ENCODE measurements at places on chromosomes 7 and 10. TPM values are rescaled to one million over a fixed set of nuclear protein-coding genes. Genes with fewer than 3 reads are reported as not detected.
A peak's percentile ranks its signal among the peaks of the same experiment; 100 is the strongest.

- no peak for DNase-seq
- no peak overlapping the region for H3K27ac ChIP-seq
- H3K4me3 ChIP-seq = no peak overlapping the region
- H3K4me1 ChIP-seq = no peaks in the 10 kb centered on the region
- no peaks in the 10 kb centered on the region for H3K36me3 ChIP-seq
These were observed 27.5 kb downstream of the HOXA1 start for GRCh38 chr7:27068259-27068658.

PRLHR gene
- total RNA-seq = not detected

- no peaks in the 10 kb centered on the region for H3K4me1 ChIP-seq
- H3K36me3 ChIP-seq = no peaks in the 10 kb centered on the region
- H3K27me3 ChIP-seq = no peaks in the 10 kb centered on the region
- DNase-seq = no peak
- no peak overlapping the region for H3K4me3 ChIP-seq
These were observed 113.1 kb upstream of the TRIM24 start for GRCh38 chr7:138346975-138347374.

DNA sequence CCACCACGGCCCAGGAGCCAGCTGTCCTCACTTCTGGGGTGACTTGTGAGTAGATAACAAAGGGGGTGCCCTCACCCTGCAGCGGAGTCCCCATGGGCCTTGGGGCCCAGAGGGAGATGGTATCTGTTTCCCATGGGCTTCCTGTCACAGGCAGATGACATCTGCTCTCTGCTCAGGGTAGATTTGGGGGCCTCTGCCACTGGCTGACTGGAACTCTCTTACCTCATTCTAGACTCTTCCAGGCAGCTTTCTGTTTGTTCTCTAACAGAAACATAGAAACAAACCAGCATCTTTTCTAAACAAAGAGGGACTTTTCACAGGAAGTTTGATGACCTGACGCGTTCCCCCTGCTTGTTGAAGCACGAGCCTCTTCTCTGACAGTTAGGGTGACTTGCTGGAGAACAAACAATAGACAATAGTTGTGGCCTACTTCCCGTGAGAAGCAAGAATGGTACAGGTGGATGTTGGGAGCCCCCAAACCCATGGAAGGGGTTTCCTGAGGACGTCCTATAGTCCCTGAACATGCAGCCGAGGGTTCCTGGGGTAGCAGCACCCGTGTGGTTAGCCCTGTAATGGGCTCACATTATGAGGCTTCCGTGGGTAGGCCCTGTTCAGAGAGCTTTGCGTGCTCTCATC lies 61.6 kb downstream of the GRK5 start:
- H3K4me3 ChIP-seq = no peak overlapping the region
- DNase-seq = no peak
- H3K36me3 ChIP-seq = no peaks in the 10 kb centered on the region
- no peak overlapping the region for H3K27ac ChIP-seq

GRCh38 chr7:17139081-17139480 lies 159.4 kb upstream of the AHR start:
- DNase-seq = no peak
- H3K4me3 ChIP-seq = no peak overlapping the region
- no peaks in the 10 kb centered on the region for H3K4me1 ChIP-seq
- H3K27ac ChIP-seq = no peak overlapping the region

GRCh38 chr10:92640107-92640506 lies 47.2 kb downstream of the KIF11 start:
- no peak for DNase-seq
- H3K4me3 ChIP-seq = no peak overlapping the region
- H3K27me3 ChIP-seq = no peaks in the 10 kb centered on the region
- H3K27ac ChIP-seq = no peak overlapping the region

DNA sequence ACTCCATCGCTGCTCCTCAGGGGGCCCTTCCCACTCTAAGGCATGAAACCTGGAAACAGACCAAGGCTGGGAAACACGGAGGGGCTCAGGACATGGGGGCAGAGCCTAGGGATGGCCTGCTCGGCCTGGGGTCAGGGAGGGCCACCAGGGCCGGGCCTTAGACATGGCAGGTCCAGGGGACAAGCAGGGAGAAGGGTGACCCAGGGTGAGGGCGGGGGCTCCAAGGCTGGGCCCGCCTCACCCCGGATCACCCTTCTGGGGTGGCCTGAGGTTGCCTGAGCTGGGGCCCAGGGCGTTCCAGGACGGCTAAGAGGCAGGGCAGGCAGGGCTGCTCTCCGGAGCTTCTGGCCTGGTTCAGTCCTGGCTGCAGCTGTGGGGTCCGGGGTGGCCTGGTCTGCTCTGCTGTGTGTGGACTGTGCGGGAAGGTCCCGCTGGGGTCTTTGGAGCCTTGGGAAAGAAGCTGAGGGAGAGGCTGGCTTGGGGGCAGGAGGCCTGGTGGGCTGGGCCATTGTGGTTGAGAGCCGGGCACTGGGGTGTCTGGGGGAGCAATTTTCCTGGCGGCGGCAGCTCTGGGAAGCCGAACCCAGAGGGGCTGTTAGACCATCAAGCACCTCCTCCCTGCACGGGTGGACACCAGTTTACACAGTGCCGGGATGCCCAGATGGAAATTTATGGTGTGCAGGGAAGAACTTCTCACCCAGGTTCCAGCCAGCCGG lies 52.2 kb downstream of the UNCX start:
- H3K27me3 ChIP-seq = no peaks in the 10 kb centered on the region
- no peak for DNase-seq
- H3K36me3 ChIP-seq = no peaks in the 10 kb centered on the region
- H3K4me3 ChIP-seq = no peak overlapping the region
- H3K4me1 ChIP-seq = no peaks in the 10 kb centered on the region

SYCE1 gene
- not detected for total RNA-seq

DNA sequence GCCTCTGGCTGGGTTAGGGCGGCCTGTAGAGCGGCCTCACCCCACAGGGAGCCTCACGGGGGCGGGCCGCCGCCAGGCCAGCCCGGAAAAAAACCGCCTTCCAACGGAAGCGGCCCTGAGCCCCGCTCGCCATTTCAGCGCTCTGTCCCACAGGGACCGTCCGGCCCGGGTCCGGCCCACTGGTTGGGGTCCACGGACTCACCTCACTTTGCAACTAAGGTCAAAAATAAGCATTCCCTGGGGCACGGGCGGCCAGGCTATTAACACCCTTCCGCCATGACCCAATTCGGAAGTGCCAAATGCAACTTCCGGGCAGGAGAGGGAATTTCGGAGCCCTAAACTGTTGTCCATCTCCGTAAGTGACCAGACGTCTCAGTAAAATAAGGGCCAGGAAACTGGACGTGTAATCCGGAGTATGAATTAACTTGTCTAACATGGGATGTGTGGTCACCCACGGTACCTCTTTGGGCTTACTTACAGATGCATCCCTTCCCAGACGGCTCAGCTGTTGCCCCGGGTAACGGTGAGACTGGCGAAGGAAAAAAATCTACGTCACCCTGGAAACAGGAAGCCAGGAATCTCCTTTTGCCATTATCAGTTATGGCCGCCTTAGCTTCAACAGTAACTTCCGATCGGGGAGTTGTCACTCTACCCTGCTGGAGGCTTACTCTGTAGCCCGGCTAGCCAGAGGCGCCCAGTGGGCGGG lies at the start of gene BBIP1:
TSS of gene BBIP1 (minus strand) at position 538 of the 706 bp plus-strand sequence. CDS start 1,023 bp downstream, outside the sequence.
- peak within 1 kb of the TSS; percentile 65 for H3K4me3 ChIP-seq
- H3K4me1 ChIP-seq = peaks cover 16% of the 10 kb centered on the region
- H3K27me3 ChIP-seq = no peaks in the 10 kb centered on the region

CCNJ gene
- total RNA-seq = 29.6 TPM

DNA sequence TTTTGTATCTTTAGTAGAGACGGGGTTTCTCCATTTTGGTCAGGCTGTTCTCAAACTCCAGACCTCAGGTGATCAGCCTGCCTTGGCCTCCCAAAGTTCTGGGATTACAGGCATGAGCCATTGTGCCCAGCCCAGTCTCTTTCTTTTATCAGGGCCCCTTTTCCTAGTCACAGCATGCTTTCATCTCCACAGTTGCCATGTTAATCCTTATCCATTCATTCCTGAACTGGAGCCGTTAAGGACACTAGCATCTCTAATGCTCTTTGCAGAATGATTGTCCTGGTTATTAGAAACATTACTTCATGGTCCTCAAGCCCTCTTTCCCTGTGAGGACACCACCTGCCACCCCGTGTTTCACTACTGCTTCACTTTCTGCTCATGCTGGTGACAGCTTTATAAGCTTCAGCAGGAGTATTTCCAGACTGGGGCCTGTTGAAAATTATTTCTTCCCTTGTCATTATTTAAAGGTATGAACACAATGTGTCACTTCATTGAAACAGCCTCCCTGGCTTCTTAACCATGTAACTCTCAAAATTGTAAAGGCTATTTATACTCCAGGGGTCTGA lies 313.9 kb downstream of the BMPER start:
- H3K36me3 ChIP-seq = no peaks in the 10 kb centered on the region
- H3K27me3 ChIP-seq = no peaks in the 10 kb centered on the region
- H3K4me3 ChIP-seq = no peak overlapping the region

DNA sequence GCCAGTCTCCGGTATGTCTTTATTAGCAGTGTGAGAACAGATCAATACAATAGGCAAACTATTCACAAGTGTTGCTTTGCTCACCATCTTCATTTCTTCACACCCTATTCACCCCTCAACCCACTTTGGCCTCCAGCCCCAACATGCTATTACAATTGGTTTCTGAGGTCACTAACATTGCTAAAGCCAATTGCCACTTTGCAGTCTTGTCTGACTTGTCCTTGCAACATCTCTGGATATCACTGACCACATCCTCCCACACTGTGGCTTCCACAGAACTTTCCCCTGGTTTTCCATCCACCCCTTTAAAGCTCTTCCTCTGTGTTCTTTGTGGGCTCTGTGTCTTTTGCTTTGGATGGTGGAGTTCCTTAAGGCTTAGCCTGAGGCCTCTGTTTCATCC lies 5.2 kb upstream of the APBB1IP start:
- peaks cover 13% of the 10 kb centered on the region for H3K27me3 ChIP-seq
- H3K36me3 ChIP-seq = no peaks in the 10 kb centered on the region
- DNase-seq = no peak
- peaks cover 9% of the 10 kb centered on the region for H3K4me1 ChIP-seq

DNA sequence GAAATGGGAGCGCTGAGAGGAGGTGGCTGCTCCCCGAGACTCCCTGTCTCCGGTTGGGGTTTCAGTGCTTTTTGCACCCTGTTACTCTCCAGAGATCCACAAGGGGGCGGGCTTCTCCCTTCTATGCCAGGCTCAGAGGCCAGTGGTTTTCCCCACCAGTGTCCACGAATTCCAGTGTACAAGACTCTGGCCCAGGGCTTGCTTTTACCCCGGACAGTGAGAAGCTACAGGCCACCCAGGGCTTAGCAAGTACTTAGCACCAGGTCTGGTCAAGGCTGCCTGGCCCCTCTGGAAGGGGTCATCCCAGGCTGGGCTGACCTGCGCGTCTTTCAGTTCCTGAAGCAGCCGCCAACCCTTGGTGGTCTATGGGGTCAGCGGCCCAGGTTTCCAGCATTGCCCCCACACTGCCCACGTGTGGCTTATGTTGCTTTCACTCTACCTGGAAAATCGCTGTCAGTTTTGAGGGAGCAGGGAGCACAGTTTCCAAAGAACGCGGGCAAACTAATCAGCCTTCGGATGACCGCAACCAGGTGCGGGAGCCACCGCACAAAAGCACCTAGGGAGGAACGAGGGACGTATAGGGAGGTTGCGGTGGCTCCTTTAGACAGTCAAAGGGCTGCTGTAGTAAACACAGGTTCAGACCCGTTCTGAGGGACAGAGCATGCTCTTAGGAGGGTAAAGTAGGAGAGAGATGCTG lies 6.8 kb downstream of the CYP26A1 start:
- H3K4me3 ChIP-seq = no peak overlapping the region
- no peak overlapping the region for H3K27ac ChIP-seq
- H3K36me3 ChIP-seq = no peaks in the 10 kb centered on the region
- DNase-seq = peak; percentile 80
- peaks cover 21% of the 10 kb centered on the region for H3K4me1 ChIP-seq
- H3K27me3 ChIP-seq = peaks cover 45% of the 10 kb centered on the region

- DNase-seq = no peak
- H3K27ac ChIP-seq = no peak overlapping the region
- no peak overlapping the region for H3K4me3 ChIP-seq
- H3K4me1 ChIP-seq = no peaks in the 10 kb centered on the region
- no peaks in the 10 kb centered on the region for H3K36me3 ChIP-seq
- H3K27me3 ChIP-seq = no peaks in the 10 kb centered on the region
These were observed 164.0 kb upstream of the NRP1 start for GRCh38 chr10:33498391-33498891.

DNA sequence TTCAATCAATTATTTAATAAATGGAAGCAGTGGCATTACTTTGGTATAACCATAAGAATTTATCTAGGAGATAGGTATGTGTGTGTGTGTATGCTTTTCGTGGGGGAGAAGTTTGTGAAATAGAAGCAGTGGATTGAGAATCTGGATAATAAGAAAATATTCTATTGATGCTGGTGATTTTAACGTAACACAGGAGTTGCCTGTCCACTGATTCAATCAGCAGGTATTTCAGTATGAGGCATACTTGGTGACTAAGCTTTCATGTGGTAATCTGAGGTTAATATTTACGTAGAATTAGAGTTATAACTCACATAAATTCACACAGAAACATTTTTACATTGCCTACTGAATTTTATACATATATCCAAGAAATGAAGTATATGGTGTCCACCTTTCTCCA lies 568.0 kb downstream of the ZWINT start:
- peaks cover 7% of the 10 kb centered on the region for H3K4me1 ChIP-seq
- no peaks in the 10 kb centered on the region for H3K27me3 ChIP-seq
- H3K36me3 ChIP-seq = no peaks in the 10 kb centered on the region

GRCh38 chr10:78450239-78450638 lies 416.6 kb downstream of the RPS24 start:
- H3K36me3 ChIP-seq = no peaks in the 10 kb centered on the region
- no peak for DNase-seq
- no peak overlapping the region for H3K27ac ChIP-seq

GIMAP1 gene
- not detected for total RNA-seq

DNA sequence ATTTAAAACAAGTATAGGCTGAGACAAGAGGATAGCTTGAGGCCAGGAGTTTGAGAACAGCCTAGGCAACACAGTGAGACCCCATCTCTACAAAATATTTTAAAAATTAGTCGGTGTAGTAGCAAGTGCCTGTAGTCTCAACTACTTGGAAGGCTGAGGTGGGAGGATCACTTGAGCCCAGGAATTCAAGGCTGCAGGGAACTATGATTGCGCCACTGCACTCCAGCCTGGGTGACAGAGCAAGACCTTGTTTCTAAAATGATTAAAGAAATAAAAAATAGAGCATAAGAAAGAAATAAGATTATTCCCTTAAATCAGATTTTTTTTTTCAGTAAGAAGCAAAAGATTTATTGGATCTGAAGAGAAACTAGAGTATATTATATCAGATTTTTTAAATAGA lies 11.7 kb downstream of the LRRC20 start:
- no peaks in the 10 kb centered on the region for H3K27me3 ChIP-seq
- no peak overlapping the region for H3K27ac ChIP-seq
- H3K4me1 ChIP-seq = peaks cover 19% of the 10 kb centered on the region
- no peak overlapping the region for H3K4me3 ChIP-seq
- DNase-seq = no peak

- no peak overlapping the region for H3K4me3 ChIP-seq
- no peak for DNase-seq
- no peak overlapping the region for H3K27ac ChIP-seq
- no peaks in the 10 kb centered on the region for H3K4me1 ChIP-seq
These were observed 94.2 kb upstream of the SLC25A13 start for GRCh38 chr7:96416116-96416515.
